EL (cell line): ENCODE measurements at places on chromosomes 16 and 17.

- no peak for DNase-seq
Measured at GRCh38 chr17:17579691-17580090, 11.8 kb downstream of the PEMT start.

GRCh38 chr16:85829751-85830445, 30.4 kb downstream of the COX4I1 start:
- no peak for DNase-seq

GRCh38 chr17:40180694-40181093, 3.4 kb downstream of the RAPGEFL1 start:
- DNase-seq = no peak

- DNase-seq = no peak
Measured at GRCh38 chr17:19433255-19433654, 22.2 kb downstream of the RNF112 start.

DNA sequence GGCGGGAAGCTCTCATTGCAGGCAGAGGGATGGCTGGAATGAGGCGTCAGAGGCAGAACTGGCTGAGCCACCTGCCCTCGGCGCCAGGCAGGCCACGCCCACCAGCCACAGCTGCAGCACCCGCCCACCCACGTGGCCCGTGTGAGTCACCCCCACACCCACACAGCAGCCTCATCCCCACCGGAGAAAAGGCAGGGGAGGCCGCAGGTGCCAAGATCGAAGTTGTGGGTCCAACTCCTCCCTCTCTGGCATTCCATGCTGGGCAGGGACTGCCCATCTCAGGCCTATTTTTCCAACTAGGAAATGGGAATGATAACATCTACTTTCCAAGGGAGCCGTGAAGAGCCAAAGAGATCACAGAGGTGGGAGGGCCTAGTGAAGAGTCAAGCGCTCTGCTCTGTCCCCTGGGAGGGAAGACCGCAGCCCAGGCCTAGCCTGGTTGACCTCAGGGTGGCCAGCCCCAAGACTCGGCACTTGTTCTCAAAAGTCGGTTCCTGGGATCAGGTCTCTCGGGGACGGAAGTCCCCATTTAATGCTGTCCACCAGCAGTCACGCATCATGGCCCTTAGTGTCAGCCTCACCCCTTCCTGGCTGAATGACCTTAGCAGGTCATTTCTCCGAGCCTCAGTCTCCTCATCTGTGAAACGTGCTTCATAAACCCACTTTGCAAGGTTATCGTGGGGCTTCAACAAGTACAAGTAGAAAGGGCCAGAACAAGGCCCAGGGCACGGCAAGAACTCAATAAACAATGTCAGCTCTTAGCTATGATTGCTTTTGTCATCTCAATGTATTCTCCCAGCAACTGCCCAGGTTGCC, at the start of gene TRPV3:
Gene TRPV3 (minus strand): TSS at position 45 of the 816 bp plus-strand sequence. CDS start 2,962 bp downstream, outside the sequence.
- DNase-seq = no peak

- no peak for DNase-seq
Measured at GRCh38 chr17:22569459-22570143, 877.3 kb downstream of the KCNJ18 start.

- no peak for DNase-seq
Measured at GRCh38 chr16:86018487-86018886, 119.5 kb downstream of the IRF8 start.

DNA sequence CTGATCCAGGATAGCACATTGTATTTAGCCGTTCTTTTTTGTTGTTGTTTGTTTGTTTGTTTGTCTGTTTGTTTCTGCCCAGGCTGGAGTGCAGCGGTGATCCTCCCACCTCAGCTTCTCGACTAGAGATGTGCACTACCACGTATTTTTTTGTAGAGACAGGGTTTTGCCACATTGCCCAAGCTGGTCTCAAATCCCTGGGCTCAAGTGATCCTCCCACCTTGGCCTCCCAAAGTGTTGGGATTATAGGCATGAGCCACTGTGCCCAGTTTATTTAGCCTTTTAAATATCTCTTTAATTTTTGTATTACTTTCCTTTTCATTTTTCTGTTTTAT, 9.2 kb upstream of the NLRC5 start:
- DNase-seq = no peak

GRCh38 chr16:53785044-53785443, 81.1 kb downstream of the FTO start:
- no peak for DNase-seq

- DNase-seq = peak; percentile 53
Measured at GRCh38 chr16:2447920-2448583, 11.9 kb upstream of the TEDC2 start.

DNA sequence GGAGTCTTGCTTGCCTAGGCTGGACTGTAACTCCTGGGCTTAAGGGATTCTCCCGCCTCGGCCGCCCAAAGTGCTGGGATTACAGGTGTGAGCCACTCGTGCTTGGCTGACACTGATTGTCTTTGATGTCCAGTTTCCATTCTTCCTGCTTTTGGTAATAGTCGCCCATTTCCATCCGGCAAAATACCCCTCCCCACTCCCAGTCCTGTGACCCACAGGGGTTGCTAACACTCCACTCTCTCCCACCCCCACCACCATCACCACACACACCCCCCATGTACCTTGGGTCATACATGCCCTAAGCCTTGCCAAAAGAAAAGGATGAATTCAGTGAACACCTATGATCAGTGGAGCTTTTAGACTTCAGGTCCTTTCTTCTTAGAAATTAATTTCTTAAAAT, 52.8 kb upstream of the MYH10 start:
- no peak for DNase-seq

GRCh38 chr16:17339764-17340541, 130.8 kb downstream of the XYLT1 start:
- peak; percentile 28 for DNase-seq

DNA sequence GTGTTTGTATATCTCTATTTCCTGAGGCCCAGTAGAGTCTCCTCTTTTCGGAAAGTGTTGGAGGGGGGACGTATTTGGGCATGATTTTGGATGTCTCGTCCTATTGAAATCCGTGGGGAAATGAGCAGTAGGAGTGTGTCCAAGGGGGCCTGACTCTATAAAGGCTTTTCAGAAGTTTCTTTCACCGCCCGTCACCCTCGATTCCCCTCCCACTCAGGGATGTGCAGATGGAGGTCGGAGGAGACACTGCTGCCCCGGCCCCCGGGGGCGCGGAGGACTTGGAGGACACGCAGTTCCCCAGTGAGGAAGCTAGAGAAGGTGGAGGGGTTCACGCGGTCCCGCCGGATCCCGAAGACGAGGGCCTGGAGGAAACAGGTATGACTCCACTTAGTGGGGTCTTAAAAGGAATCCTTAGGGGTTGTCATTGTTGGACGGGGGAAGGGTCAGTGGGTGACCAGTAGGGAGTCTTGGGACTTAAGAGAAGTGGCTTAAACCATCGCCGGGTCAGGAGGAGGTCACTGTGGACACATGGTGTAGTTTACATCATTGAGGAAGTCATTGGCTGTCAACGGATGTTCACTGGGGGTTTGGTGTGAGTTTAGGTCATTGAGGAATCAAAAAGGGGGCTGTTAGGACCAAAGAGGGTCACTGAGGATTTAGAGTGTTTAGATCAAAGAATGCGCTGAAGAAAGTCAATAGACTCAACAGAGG, 424 bp downstream of the MON1B start:
- DNase-seq = peak; percentile 11

DNA sequence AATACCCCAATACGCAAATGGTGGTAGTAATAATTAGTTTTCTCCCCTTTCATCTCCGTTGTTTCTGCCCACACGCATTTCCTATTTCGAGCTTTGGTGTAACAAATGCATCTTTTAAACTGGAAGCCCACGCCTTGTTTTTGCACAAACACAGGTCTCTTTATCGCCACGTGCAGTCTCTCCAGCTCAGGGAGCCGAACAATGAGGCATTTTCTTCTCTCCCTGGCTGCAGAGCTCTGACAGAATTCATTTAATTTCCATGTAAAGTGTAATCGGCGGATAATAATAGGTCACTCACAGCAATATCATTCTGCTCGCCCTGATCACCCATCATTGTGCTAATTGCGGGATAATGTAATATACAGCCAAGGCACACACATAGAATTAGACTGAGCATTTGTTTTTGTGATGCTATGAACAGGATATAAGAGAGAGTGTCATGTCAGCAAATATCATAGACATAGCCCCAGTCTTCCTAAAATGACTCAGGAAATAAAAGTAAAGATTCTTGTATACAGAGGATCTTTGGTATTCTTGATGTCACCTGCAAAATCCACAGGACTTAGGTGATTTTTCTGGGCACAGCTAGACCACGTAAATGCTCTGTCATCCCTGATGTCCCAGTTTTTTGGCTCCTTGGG, 452.6 kb upstream of the CDH11 start:
- no peak for DNase-seq

DNA sequence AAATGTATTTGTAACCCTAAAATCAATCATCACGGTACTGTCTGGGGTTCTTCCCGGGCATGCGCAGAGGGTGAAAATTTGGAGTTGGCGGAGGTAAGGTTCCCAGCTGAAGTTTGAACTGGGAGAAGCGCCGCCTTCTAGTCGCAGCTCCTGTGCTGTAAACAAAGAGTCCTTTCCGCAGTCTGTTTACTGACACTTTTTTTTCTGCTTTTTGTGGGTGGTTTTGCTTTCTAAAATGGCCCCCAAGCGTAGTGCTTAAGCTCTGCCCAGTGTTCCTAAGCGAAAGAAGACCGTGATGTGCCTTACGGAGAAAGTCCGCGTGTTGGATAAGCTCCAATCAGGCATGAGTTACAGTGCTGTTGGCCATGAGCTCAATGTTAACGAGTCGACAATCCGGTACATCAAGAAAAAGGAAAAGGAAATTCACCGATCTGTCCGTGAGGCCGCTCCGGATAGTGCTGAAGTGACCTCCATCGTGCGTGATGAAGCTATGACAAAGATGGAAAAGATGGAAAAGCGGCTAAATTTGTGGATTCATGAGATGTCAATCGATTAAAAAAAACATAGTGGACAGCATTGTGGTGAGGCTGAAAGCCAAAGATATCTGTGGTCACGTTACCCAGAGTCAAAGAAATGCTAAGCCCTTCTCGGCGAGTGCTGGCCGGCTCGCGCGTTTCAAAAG, 570 bp upstream of the CFDP1 start:
- DNase-seq = peak; percentile 91

DNA sequence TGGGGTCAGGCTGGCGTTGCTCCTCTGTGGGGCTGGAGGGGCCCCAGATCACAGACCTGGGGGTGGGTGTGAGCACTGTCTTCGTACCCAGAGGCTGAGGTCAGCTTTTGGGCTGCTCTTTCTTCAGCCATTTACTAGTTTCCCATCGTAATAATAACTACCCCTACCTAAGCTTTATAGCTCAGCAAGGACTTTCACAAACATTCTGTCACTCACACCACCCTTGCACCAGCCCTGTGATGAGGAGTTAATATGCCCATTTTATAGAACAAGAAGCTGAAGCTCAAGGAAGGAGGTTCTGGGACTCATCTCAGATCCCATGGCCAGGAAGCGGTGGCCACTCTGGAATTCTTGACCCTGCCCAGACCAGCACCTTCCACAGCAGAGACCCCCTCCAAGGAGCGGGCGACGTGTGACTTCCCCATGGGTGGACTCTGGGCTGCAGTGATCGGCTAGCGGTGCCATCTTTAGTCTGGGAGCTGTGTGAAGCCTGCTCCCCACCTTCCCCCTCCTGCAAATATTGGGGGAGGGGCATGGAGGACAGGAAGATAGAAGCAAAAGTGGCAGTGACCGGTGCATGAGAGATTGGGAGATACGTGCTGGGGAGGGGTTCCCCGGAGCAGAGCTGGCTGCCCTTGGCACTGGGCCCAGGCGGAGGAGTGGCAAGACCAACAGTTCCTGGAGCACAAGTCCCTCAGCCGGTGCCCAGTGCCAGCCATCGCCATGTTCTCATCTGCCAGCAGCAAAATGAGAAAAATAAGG, 81.8 kb upstream of the TOB1 start:
- DNase-seq = peak; percentile 30

DNA sequence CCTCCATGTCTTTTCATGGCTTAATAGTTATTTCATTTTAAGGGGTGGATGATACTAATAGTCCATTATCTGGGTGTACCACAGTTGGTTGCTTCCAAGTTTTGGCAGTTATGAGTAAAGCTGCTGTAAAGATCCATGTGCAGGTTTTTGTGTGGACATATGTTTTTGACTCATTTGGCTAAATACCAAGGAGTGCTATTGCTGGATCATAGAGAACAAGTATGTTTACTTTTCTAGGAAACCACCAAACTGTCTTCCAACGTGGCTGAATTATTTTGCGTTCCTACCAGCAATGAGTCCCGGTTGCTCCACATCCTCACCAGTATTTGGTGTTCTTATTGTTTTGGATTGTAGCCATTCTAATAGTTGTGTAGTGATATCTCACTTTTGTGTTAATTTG, 181.9 kb downstream of the SPECC1 start:
- DNase-seq = peak; percentile 77

DNA sequence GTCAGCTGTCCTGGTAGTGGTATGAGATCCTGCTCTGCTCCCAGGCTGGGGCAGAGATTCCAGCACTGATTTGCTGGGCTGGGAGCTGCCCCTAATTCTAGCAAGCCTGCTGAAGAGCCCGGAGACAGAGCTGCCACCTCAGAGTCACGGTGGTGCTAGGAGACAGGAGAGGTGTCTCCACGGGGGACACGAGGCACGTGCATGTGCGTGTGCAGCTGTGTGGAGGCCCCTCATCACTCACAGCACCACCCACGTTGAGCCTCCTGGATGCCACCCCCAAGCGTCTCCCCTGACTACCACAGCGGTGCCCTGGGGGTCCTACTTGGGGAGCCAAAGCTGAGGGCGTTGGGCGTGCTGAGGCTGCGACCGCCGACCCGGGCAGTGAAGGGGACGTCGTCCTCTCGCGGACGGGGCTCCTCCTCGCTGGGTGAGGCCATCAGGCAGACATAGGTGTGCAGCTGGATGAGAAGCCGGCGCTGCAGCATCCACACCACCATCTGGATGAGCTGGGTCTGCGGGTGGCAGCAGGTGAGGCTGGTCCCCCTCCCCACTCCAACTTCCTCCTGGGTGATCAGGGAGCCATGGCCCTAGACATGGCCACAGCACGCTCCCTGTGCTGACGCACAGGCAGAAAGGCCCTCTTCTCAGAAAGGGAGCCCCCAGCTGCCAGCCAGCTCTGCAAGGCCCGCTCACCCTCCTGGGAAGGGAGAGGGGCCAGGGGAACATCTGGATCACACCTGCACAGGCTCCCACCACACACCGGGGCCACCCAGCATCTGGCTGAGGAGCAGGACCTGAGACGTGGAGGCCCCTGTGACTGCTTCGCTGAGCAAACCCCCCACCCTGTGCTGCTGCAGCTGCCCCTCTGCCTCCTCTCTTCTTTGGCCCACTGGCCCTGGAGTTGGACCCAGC, 11.6 kb downstream of the MPG start:
- DNase-seq = no peak

- DNase-seq = no peak
Measured at GRCh38 chr16:55473587-55473986, 5.4 kb upstream of the MMP2 start.

DNA sequence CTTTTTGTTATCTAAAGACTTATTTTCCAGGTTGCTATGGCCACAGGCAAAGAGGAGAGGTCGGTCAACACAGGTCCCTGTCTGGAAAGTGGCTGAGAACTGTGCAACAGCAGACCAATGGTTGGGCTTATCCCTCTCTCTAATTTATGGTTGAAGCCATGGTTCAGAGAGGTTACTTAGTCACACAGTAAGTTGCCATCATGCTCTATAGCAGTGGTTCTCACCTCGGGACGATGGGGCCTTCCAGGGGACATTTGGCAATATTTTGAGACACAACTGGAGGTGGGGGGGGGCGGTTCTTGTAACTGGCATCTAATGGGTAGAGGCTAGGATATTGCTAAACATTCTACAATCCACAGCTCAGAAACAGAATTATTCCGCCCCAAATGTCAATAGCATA, 842 bp upstream of the LDAF1 start:
- DNase-seq = no peak

GRCh38 chr17:41537990-41538389, 9.9 kb upstream of the KRT19 start:
- peak; percentile 41 for DNase-seq

GRCh38 chr17:42203354-42203753, 9.1 kb upstream of the GHDC start:
- DNase-seq = no peak
